ENCODE measurements at places on chromosomes 16 and 17. TPM values are rescaled to one million over a fixed set of nuclear protein-coding genes. Genes with fewer than 3 reads are reported as not detected.

GRCh38 chr17:62933501-62934385 lies 32.3 kb upstream of the TANC2 start:
- no peak for DNase-seq
- H3K27me3 ChIP-seq: peaks cover 7% of the 10 kb centered on the region
- no peaks in the 10 kb centered on the region for H3K4me1 ChIP-seq
- H3K27ac ChIP-seq: no peak overlapping the region
- no peak overlapping the region for H3K4me3 ChIP-seq
- H3K36me3 ChIP-seq: no peaks in the 10 kb centered on the region

DNA sequence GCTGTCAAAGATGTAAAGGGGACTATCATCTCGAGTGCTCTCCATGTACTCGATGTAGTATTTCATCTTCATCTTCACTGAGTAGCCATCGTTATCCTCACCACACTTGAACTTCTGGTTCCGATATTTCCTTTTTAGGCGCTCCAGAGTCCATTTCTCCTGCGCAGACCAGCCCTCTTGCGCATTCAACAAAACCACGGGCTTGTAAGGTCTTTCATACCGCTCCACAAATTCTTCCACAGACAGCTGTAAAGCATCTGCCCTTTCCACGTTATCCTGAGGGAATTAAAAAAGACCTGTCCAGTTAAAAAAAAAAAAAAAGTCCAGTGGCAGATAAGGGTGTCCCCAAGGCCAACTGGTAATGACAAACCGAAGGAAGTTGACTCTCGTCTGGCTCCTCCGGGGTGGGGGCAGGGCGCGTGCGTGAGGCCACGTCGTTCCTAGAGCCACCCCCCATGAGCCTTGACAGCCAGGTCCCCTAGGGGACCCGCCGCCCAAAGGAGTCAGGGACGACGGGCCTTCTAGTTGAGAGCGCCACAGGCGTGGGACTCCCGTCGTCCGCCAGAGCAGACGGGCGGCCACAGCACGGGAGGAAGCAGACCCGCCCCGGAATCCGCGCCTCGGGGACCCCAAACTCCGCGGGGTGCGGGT lies 701 bp downstream of the JMJD6 start:
- no peaks in the 10 kb centered on the region for H3K27me3 ChIP-seq
- peak; percentile 69 for DNase-seq
- peaks cover 19% of the 10 kb centered on the region for H3K4me1 ChIP-seq
- peak overlapping the region; percentile 99 for H3K27ac ChIP-seq

- DNase-seq: peak; percentile 78
- H3K27me3 ChIP-seq: no peaks in the 10 kb centered on the region
- no peaks in the 10 kb centered on the region for H3K36me3 ChIP-seq
Observed at GRCh38 chr16:64206862-64207261, 915.0 kb downstream of the CDH11 start.

GRCh38 chr16:58551496-58551895 lies 36.2 kb downstream of the SETD6 start:
- H3K36me3 ChIP-seq: peaks cover 90% of the 10 kb centered on the region
- DNase-seq: no peak
- no peak overlapping the region for H3K27ac ChIP-seq
- H3K4me1 ChIP-seq: no peaks in the 10 kb centered on the region

DNA sequence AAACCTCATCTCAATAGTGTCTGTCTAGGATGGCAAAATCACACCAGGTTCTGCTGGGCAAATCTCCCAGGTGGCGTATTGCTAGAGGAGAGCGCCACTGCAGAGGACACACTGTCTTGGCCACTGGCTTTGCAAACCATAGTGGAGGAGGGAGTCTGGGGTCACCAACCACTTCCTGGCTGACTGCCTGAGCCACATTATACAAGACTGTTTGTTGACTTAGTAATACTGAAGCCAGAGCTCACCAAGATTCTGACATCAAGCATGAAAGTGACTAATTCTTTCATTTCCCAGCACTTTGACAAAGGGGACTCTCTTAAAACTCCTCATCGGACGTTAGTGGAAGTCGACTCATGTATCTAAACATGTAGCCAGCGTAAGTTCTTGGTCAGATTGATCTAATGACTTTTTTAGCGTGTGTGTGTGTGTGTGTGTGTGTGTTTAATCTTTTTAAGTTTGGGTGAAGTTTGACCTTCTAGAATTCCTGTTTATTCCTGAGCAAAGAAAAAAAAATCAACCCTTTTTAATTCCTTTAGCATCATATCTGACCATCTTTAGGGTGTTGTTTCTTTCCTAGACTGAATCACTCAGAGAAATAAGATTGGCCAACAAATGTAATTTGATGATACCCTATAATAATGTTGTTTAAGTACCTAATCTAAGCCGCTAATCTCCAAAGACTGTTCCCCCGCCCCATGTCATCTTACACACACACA lies 13.7 kb downstream of the PITPNC1 start:
- peak; percentile 38 for DNase-seq
- H3K27me3 ChIP-seq: no peaks in the 10 kb centered on the region
- H3K4me1 ChIP-seq: peaks cover 12% of the 10 kb centered on the region
- no peak overlapping the region for H3K27ac ChIP-seq
- no peak overlapping the region for H3K4me3 ChIP-seq

- H3K4me1 ChIP-seq: peaks cover 11% of the 10 kb centered on the region
- no peak overlapping the region for H3K27ac ChIP-seq
- peaks cover 61% of the 10 kb centered on the region for H3K27me3 ChIP-seq
- no peak overlapping the region for H3K4me3 ChIP-seq
Observed at GRCh38 chr17:49963309-49963625, 5.7 kb upstream of the DLX4 start.

GRCh38 chr16:75239542-75240122 lies 11.8 kb downstream of the BCAR1 start:
- H3K27ac ChIP-seq: peak overlapping the region; percentile 60
- peaks cover 44% of the 10 kb centered on the region for H3K4me1 ChIP-seq
- peaks cover 6% of the 10 kb centered on the region for H3K36me3 ChIP-seq

- H3K4me3 ChIP-seq: no peak overlapping the region
- H3K4me1 ChIP-seq: no peaks in the 10 kb centered on the region
- H3K27me3 ChIP-seq: no peaks in the 10 kb centered on the region
- H3K36me3 ChIP-seq: no peaks in the 10 kb centered on the region
- no peak for DNase-seq
Observed at GRCh38 chr17:34140006-34140405, 115.1 kb upstream of the CCL2 start.

- no peaks in the 10 kb centered on the region for H3K36me3 ChIP-seq
- no peak overlapping the region for H3K27ac ChIP-seq
Observed at GRCh38 chr16:17453364-17454038, 17.3 kb downstream of the XYLT1 start.

- H3K4me1 ChIP-seq: no peaks in the 10 kb centered on the region
- H3K27me3 ChIP-seq: no peaks in the 10 kb centered on the region
Observed at GRCh38 chr16:79426663-79427062, 173.9 kb downstream of the MAF start.

- no peaks in the 10 kb centered on the region for H3K36me3 ChIP-seq
- H3K4me3 ChIP-seq: no peak overlapping the region
- no peaks in the 10 kb centered on the region for H3K4me1 ChIP-seq
Observed at GRCh38 chr17:6402258-6402657, 32.7 kb downstream of the AIPL1 start.

DNA sequence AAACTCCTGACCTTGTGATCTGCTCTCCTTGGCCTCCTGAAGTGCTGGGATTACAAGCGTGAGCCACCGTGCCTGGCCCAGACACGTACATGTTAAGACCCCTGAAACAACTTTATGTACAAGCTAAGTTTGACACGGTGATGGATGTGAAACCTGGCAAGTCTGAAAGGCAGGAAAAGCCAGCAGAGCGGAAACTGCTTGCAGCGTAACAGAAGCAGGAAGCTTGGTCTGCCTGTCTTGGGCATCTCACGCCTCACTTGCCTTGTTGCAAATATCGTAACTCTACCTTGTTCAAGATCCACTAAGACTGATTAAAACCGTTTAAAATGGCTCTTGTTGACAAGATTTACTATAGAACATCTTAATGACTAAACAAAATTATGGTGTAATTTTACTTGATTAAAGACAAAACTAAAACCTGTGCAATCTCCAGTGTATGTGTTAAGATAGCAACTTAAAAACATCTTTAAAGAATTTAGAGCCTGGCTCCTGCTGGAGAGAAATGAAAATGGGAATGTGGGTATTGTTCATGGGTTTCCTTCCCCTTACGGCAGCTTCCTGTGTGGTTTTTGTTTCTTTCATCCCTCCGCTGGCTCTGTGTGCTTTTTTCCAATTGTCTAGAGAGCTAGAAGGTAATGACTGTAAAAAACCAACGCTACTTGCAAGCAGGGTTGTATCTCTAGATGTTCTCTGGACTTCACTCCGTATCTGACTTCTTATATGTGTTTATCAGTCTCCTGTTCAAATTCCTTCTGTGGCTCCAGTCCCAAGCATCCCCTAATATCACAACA lies 477.6 kb downstream of the XYLT1 start:
- no peaks in the 10 kb centered on the region for H3K36me3 ChIP-seq
- no peak overlapping the region for H3K4me3 ChIP-seq
- no peak for DNase-seq
- no peaks in the 10 kb centered on the region for H3K27me3 ChIP-seq

GRCh38 chr17:78425429-78425828 lies 47.0 kb downstream of the PGS1 start:
- H3K27me3 ChIP-seq: no peaks in the 10 kb centered on the region
- H3K27ac ChIP-seq: no peak overlapping the region
- DNase-seq: no peak

- H3K36me3 ChIP-seq: no peaks in the 10 kb centered on the region
- no peak overlapping the region for H3K4me3 ChIP-seq
- H3K27me3 ChIP-seq: no peaks in the 10 kb centered on the region
- H3K4me1 ChIP-seq: peaks cover 5% of the 10 kb centered on the region
- DNase-seq: peak; percentile 85
Observed at GRCh38 chr16:75385507-75386152, 47.7 kb downstream of the CFDP1 start.

CBLN1 gene
- total RNA-seq: not detected

B4GALNT2 gene
- not detected for total RNA-seq

TMEM92 gene
- total RNA-seq: 0.19 TPM

IL17C gene
- not detected for total RNA-seq

NEUROD2 gene
- not detected for total RNA-seq

KRTAP4-6 gene
- not detected for total RNA-seq
